Ovary (tissue), 10 donors: ENCODE measurements at places on chromosomes 5 and 9. TPM values are rescaled to one million over a fixed set of nuclear protein-coding genes. Genes with fewer than 3 reads are reported as not detected.

- no peak for DNase-seq
These were observed 30.3 kb downstream of the SLC25A46 start for GRCh38 chr5:110769000-110769681.

ARRDC1 gene
- 18.0 TPM for total RNA-seq

GRCh38 chr5:58286741-58287140 is 173.1 kb downstream of the PLK2 start:
- no peak for DNase-seq

GRCh38 chr9:23278561-23278960 is 547.5 kb downstream of the ELAVL2 start:
- DNase-seq: no peak

GRCh38 chr5:81209869-81210493 is 23.1 kb upstream of the CKMT2 start:
- DNase-seq: no peak

- DNase-seq: no peak
These were observed 16.6 kb upstream of the CAVIN4 start for GRCh38 chr9:100561256-100561655.

SEPTIN8 gene
- total RNA-seq: 54.5 TPM

DNA sequence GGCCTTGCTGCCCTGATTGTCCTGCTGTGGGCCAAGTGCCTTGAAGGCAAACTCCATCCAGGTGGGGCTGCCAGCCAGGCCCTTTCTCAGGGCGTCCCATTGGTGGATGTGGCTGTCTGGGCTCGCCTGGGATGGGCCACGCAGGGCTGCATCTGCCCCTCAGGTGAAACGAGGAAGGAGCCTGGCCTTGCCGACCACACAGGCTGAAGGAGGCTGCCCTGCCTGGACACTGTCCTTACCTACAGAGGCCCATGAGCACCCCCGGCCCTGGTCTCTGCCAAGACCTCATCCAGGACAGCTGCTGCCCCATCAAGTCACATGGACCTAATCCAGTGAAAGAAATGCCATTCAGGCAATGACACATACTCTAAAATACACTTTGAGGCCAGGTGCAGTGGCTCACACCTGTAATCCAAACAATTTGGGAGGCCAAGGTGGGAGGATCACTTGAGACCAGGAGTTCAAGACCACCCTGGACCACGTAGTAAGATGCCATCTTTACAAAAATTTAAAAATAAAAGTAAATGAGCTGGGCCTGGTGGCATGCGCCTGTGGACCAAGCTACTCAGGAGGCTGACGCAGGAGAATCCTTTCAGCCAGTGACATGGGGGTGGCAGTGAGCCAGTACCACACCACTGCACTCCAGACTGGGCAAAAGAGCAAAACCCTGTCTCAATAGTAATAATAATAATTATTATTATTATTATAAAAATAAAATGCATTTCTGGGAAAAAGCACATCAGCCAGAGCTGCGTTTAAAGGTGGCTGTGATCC is 33.9 kb downstream of the PNPLA7 start:
- peak; percentile 5 for DNase-seq

DNA sequence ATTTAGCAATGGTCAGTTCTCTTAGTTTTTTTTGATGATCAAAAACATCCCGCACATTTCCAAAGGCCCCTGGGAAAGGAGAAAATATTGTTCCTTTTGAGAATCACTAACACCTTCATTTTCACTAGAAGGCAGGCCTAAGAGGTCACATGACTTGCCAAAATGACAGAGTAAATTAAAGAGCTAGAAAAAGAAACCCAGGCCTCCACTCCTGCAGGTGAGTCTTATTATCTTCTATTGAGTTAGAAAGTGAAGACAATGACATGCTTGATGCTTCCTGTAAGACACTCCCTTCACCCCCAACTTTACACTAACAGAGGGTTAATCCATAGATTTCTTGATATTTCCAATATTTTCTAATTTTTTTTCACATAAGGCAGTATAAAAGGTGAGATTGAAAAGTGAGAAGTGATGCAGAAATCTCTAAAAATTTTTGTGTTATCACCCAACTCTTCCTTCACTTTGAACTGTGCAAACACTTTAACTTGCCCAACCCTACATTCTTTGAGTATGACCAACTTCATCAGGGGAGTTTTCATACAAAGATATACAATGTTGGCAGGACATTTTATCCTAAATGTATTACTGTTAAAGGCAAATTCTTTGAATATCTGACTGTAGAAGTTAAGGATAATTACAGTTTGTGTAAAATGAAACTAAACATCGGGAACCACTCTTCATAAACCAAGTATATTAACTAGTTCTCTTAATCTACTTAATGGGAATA is 57.1 kb downstream of the SUB1 start:
- DNase-seq: no peak

GABRG2 gene
- total RNA-seq: not detected

NUDT12 gene
- total RNA-seq: 8.6 TPM

DNA sequence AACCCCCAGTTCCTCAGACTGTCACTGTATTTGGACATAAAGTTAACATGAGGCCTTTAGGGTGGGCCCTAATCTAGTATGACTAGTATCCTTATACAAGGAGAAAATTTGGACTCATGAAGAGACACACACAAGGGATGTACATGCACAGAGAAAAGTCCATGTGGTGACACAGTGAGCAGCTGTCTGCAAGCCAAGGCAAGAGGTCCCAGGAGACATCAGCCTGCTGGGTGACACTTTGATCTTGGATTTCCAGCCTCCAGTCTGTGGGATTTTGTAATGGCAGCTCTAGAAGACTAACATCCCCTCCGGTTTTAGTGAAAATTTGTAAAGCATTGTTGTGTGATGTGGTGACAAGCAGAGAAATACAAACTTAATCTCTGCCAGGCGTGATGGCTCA is 66.1 kb downstream of the RAI14 start:
- DNase-seq: no peak

DNA sequence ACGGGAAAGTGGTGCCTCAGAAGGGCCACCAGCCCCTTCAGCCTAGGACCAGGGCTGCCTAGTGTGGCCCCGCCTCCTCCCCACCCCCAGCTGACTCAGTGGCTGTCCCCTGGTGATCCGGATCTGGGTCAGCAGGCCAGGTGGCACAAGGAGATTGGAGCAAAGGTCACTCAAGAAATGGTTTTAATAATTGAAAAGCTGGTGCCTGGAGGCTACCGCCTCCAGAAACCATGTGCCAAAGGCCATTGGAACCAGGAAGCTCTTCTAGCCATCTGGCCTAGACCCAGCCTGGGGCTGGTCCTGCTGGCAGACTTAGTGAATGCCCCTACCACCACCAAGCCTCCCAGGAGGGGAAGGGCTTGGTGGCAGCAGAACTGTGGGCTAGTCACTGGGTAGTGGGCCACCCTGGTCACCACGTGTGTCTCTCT is 1.5 kb downstream of the ST6GALNAC4 start:
- peak; percentile 43 for DNase-seq

DNA sequence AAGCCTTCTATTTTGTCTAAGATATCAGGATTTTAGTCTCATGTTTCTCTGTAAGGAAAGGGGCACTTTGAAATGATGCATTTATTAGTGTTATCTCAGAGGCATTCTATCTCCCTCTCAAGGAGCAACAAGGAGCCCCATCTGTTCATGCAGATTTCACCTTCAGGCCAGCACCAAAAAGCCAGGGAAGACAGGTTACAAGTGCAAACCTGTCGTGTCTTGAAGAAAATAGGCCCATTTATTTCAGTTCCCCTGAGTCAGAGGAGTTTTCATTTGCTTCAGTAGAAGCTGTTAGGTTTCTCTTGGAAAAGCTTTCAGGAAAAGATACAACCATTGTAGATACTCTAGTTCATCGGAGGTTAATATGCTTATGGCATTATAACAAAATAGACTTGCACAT is 97.2 kb downstream of the SPOCK1 start:
- DNase-seq: no peak

- DNase-seq: no peak
These were observed 68.7 kb downstream of the PSMB7 start for GRCh38 chr9:124346347-124347163.

- DNase-seq: peak; percentile 93
These were observed 7.7 kb downstream of the RANBP6 start for GRCh38 chr9:6007770-6008168.

C5orf52 gene
- not detected for total RNA-seq

GADD45G gene
- total RNA-seq: 17.6 TPM

DNA sequence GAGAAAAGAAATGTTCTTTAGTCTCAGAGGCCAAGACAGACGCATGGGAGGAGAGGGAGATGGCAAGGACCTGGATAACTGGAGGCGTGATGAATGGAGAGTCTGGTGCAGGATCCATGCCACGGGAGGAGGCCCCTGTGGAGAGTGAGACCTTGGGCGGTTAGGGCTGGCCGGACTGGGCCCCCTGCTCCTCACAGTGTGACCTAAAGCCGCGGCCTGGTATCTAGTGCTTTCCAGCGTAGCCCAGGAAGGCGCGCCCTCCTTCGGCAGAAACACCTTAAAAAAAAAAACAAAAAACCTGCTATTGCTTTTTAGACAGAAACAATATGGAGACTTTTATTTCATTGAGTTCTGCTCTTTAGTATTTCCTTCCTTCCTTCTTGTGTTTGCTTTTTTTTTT is 33.1 kb downstream of the SCGB3A1 start:
- DNase-seq: no peak

- no peak for DNase-seq
These were observed 91.8 kb downstream of the TLE1 start for GRCh38 chr9:81597419-81598122.

DNA sequence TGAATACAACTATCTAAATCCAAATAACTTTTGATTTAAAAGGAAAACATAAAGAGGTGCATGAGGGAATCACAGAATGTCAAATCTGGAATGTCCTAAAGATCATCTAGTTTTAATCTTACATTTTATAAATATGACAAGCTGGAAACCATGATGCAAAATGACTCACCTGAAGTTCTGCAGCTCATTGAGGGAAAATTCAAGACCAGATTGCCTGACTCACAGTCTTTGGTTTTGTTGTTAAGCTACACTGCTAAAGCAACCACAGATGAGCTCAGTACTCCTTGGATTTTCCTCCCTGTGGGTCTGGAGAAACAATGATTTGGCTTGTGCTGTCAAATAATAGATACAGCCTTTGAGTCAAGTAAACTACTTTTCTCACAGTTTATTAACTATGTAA is 19.1 kb upstream of the EDIL3 start:
- DNase-seq: no peak

DNA sequence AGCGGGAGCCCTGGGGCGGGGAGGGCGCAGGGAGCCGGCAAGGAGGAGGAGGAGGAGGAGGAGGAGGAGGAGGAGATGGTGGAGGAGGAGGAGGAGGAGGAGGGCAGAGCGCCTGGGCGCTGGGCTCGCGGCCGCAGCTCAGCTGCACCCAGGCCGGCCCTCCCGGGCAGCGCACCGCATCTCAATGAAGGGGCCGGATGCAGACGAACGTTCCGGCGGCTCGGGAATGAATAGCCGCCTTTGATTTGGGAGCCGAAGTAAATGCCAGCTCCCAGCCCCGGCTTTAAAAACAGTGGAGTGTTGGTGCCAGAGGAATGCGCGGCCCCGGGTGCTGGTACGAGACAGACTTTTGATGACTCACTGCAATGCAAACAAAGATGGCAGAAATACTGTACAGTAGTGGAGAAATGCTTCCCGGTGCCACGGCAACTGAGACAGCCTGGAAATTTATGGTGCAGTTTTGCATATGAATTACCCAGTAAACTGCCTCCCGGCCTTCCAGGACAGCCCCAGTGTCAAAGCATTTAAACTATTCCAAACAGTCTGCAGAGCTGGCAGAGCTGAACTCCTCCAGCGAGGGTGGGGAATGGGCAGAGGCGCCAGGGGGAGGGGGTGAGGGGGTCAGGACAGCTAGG is 43.1 kb downstream of the NACC2 start:
- DNase-seq: no peak

DNA sequence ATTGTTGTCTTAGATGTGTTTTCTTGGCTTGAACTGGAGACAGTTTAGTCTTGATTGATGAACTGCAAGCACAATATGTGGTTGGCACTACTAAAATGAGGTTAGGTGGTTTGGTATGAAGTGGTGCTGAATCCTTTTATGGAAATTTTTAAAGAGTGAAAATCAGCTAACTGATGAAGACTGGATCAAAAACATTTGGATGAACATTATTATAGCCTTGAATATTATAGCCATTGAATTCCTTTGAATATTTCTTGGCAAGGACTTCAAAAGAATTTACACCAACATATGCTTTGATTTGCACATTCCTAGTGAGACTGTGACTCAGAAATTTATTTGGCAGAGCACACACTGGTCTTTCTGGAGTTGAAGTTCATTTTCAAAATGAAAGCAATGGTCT is 318.3 kb downstream of the CHSY3 start:
- no peak for DNase-seq

GRCh38 chr5:83015676-83016075 is 61.5 kb downstream of the TMEM167A start:
- DNase-seq: no peak

GRCh38 chr5:170126626-170127025 is 20.9 kb downstream of the FOXI1 start:
- no peak for DNase-seq

DNA sequence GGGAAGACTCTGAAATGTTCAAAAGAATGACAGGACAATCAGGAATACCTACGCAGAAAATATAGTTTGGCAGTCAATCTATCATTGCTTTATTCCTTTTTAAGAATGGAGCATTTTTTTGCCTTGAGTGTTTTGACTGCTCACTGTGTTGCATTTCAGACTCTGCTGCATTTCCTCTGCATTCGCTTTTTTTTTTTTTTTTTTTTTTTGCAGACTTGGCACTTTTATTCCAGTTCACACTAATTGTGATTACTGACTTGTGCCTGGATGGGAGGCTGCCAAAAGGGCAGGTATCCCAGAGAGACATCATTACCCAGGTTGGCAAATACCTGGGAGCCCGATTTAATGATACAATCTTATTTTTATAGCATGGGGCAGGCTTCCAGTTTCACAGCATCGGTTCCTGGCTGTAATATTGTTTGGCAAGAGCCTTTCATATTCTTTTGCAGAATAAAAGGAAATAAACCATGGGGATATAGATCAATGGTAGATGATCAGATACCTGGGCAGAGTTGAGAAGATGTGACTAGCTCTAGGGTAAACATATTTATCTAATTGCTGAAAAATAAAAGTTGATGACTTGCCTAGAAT is 1132.6 kb downstream of the MAT2B start:
- DNase-seq: no peak

DNA sequence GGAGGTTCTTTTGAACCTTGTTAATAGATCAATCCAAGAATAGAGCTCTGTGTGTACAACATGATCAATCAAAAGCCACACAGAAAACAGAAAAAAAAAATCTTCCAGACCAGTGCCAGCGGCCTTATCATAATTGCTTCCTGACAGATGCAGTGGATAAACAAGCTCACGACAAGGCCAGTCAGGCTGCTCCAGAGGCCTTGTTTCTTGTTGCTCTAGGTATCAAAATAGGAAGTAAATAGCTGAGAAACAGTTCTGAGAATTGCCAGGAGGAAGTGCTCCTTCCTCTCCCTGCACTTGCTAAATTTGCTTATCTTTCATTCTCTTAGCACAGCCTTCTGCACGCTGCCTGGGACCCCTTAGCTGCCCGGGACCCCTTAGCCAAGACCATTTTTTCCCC is 199.0 kb upstream of the TARS1 start:
- no peak for DNase-seq

CDH9 gene
- not detected for total RNA-seq
